ENCODE measurements at places on chromosomes 5 and 9.
A peak's percentile ranks its signal among the peaks of the same experiment; 100 is the strongest.

DNA sequence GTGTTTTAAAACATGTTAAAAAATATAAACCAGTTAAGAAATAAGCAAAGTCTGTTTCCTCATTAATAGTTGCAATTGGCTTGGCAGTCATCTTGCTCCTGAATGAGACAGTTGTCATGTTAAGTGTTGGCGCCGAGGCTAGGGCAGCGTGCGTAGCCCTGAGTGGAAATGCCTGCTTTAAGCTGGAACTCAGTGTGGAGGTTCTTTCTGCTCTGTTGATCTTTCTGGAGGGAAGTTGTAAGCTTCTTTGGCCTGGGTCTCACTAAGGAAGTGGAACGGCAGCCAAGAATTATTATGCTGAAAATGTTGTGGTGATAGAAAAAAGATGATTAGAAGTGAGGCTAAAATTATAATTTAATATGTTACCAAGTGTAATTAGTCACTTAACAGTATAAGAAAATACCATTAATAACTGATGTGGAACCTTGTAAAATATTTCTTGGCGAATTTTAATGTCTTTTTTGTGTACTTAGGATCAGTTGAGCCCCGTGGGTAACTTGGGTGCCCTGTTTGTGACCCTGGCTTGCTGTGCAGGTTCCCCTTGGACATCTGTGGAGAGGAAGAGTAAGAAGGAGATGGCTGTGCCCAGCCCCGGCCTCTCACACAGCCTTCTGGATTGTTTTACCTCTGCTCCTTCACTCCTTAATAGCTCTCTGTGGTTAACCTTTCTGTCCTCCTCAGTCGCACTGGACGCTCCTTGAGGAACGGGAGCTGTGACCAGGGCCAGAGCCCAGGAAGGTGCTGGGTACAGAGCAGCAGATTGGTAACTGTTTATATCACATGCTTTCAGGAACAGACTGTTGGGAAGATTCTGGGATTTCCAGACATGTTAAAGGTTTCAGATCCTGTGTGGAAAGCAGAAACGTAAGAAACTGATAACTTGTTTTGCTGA lies 31.0 kb downstream of the PCBD2 start:
- DNase-seq, result no peak

DNA sequence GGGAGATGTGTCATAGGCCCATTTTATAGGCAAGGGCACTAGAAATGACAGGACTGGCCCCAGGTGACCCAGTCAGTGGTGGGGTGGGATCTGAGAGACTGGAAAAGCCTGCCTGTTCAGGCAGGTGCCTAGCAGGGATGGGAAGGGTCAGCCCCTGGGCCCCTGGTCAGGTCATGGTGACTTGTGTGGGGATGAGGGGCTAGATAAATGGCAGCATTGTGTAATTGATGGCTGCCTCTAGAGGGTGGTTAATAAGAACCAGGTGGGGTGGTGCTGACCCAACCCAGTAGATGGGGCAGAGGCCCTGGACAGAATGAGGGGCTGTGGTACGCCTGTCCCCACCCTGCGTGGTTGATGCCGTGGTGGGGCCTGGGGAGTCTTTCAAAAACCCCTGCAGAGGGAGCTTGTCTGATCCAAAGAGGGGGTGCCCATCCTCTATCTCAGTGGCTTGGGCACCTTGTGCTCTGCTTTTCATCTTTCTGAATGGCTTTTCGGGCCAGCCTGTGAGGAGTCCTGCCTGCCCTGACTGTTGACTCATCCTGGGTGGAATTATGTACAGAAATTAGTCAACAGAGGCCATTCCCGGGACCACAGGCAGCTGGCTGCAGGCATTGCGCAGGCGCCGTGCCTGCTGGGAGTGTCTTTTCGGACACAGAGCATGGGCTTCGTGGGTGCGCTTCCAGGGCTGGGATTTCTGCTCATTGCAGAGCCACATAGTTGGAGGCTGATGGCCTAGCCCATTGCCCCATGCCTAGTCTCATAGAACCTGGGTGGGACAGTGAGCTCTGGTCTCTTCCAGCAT lies 93.6 kb upstream of the PITX1 start:
- DNase-seq, result peak; percentile 81

DNA sequence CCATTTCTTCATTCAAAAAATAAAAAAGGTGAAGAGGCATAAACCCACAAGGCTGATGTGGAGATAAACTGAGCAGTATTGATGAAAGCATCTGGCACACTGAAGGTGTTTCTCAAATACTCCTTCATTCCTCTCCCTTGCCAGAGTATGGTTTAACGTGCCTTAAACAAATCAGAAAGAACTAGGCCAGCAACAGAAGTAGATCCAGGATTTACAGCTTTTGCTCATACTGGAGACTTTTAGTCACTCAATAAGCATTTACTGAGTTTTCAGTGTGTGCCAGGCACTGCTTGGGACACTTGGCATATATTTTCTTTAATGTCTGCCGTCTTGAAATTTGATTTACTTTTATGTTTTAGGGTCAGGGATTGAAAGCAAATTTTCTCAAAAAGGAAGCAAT lies 53.0 kb downstream of the BNC2 start:
- no peak for DNase-seq

DNA sequence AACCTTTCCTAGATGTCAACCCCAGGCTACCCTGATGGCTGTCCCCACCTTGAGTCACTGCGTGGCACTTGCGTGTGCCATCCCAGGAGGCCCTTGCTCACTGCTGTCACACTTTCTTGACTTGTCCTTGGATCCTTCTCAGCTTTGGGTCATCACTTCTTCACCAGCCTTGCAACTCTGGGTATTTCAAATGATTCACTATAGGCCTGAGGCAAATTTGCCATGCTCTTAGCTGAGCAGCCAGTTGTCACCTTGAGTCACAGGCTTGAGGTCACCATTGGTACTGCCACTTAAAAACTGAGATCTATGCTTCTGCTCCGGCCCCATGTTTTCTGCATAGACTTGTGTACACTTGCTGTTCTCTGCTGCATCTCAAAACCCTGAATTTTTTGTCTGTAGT lies 84.7 kb downstream of the BASP1 start:
- DNase-seq, result no peak

DNA sequence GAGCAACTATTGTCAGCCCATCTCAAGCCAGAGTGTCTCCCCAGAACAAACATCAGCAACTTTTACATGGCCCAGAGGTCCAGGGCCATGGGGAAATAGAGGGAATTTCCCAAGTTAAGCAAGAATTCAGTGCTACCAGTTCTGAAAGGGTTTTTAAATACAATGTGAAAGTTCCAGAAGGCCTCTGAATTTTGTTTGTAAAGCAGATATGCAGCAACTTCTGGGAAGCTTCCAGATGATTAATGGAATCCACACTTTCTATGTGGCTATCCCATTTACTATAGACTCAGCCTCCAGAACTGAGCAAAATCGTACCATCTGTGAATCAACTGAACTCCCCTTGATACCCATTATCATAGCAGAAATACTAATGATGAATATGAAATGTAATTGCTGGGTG lies 93.8 kb downstream of the FEM1C start:
- DNase-seq, result no peak

DNA sequence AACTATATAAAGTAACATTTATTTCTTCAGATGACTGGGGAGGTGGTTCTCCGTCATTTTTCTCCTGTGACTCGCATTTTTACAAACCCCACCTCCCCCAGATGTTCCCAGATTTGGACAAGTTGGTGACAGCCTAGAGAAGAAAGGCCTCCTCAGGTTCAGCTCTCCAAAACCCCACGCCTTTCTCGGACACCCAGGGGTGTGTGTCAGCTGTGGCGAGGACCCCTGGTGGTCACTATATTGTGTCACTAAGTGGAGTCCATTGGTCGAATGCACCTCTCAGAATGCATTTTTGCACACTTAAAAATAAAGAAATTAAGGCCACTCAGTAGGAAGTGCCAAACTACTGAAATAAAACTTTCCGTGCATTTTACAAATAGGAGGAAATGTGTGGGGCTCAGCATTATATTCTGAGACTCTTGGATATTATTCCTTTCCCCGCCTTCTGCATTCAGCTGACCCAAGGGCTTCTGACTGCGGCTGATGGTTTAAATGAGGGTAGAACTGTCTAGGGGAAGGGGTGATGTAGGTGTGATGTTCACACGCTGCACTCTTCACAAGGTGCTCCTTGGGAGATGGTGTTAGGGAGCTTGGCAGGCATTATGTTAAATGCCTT lies 47.6 kb downstream of the ACO1 start:
- peak; percentile 58 for DNase-seq
